ENCODE measurements at places on chromosomes 1 and 21.

DNA sequence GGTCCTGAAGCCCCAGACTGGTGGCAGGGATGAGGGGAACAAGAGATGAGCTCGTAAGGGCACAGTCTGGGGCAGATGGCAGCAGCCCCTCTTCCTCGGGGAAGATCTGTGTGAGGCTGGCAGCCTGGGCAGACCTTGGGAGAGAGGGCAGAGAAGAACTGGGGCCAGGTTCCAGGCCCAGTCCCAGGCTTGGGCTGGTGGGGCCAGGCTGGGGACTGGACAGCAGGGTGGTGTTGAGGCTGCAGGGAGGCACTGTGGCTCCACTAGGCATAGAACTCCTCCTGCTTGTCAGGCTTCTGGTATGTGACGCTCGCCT, 35.7 kb downstream of the SDC3 start:
- no peak for DNase-seq

- no peak for DNase-seq
Observed at GRCh38 chr1:225772848-225773247, 4.8 kb upstream of the SRP9 start.

GRCh38 chr1:209076688-209077087, 506.8 kb upstream of the CAMK1G start:
- DNase-seq = no peak

GRCh38 chr1:206672844-206673758, 11.6 kb upstream of the MAPKAPK2 start:
- DNase-seq = no peak

- DNase-seq = no peak
Observed at GRCh38 chr1:7885513-7886404, 32.9 kb upstream of the UTS2 start.

DNA sequence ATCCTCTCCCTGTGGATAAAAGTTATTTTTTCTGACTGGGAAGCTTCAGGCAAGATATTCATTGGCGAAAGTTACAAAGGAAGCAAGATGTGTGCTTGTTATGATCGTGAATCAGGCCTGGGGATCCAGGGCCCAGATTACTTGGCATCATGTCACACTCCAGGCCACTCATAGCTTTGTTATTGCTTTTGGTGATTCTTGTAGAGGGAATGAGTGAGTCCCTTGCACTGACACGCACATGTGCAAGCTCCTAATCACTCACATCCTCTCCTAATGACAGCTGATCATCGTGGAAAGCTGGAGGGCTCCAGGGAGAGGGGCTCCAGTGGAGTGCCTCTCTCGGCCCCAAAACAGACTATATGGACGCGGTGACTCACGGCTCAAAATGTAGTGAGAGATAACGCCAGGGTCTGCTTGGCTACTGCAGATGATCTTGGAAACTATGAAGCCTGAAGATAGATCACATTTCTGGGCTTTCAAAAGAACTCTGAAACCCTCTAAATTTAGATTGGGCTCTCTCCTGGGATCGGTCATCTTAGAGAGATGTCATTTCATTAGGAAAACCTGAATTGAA, 481.1 kb upstream of the USP24 start:
- no peak for DNase-seq

All from GM12891 (cell line).